ENCODE measurements at places on chromosomes 13 and 19. TPM values are rescaled to one million over a fixed set of nuclear protein-coding genes. Genes with fewer than 3 reads are reported as not detected.

GRCh38 chr13:50912851-50913250 is 3.3 kb downstream of the RNASEH2B start:
- H3K27ac ChIP-seq = no peak overlapping the region
- H3K4me3 ChIP-seq = no peak overlapping the region
- no peaks in the 10 kb centered on the region for H3K27me3 ChIP-seq
- H3K36me3 ChIP-seq = no peaks in the 10 kb centered on the region
- peaks cover 43% of the 10 kb centered on the region for H3K4me1 ChIP-seq
- DNase-seq = no peak

The JSRP1 gene
- total RNA-seq = 1.9 TPM

The SHFL gene
- total RNA-seq = 7.8 TPM

GRCh38 chr13:65154661-65155447 is 2075.3 kb downstream of the PCDH9 start:
- no peaks in the 10 kb centered on the region for H3K27me3 ChIP-seq
- H3K27ac ChIP-seq = no peak overlapping the region
- no peaks in the 10 kb centered on the region for H3K4me1 ChIP-seq

The LRRC8E gene
- total RNA-seq = 3.5 TPM

GRCh38 chr13:98514288-98514687 is 62.6 kb downstream of the STK24 start:
- H3K4me3 ChIP-seq = no peak overlapping the region
- peaks cover 18% of the 10 kb centered on the region for H3K4me1 ChIP-seq
- no peak for DNase-seq
- peaks cover 3% of the 10 kb centered on the region for H3K36me3 ChIP-seq
- H3K27ac ChIP-seq = peak overlapping the region; percentile 10

The GPR108 gene
- 132 TPM for total RNA-seq

GRCh38 chr13:72745260-72745659 is 17.5 kb downstream of the BORA start:
- H3K27me3 ChIP-seq = no peaks in the 10 kb centered on the region
- peaks cover 29% of the 10 kb centered on the region for H3K36me3 ChIP-seq
- no peak overlapping the region for H3K27ac ChIP-seq
- H3K4me3 ChIP-seq = no peak overlapping the region
- H3K4me1 ChIP-seq = no peaks in the 10 kb centered on the region

The TMEM59L gene
- 0.74 TPM for total RNA-seq

GRCh38 chr13:27097691-27098090 is 73.9 kb downstream of the USP12 start:
- H3K27me3 ChIP-seq = no peaks in the 10 kb centered on the region
- peaks cover 13% of the 10 kb centered on the region for H3K36me3 ChIP-seq
- DNase-seq = no peak
- H3K27ac ChIP-seq = no peak overlapping the region
- no peak overlapping the region for H3K4me3 ChIP-seq

- peak; percentile 66 for DNase-seq
- H3K4me3 ChIP-seq = no peak overlapping the region
Observed at GRCh38 chr13:62320129-62321108, 904.8 kb upstream of the PCDH20 start.

The KCNRG gene
- 1.9 TPM for total RNA-seq

DNA sequence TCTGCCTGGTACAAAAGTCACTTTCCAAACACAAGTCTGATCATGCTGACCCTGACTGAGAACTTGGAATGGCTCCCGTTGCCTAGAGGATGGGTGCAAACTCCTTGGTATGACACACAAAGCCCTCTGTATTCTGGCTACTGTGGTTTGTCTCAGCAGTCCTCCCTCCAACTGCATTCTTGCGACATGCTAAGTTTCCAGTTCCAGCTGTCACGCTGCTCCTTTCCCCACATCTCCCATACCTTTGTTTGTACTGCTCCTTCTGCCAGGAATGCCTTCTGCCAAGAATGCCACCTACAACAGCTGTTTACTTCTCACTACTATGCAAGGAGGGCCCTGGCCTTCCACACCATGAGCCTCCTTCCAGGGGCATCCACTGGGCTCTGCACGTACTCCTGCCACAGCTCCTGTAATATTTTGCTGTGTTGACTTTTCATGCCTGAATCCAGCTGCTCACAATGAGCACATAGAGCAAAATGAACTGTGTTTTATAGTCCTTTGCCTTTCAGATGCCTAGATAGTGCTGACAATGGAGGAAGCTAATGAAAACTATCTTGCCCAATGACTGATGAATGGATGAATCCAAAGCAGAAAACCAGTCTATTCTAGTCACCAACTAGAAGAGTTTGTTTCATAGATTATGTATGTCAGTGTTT is 543.7 kb downstream of the EFNB2 start:
- no peaks in the 10 kb centered on the region for H3K27me3 ChIP-seq
- no peak for DNase-seq
- H3K4me3 ChIP-seq = no peak overlapping the region
- no peaks in the 10 kb centered on the region for H3K36me3 ChIP-seq
- H3K27ac ChIP-seq = no peak overlapping the region

- H3K4me1 ChIP-seq = peaks cover 6% of the 10 kb centered on the region
- no peak overlapping the region for H3K27ac ChIP-seq
Observed at GRCh38 chr13:51697181-51697580, 106.8 kb downstream of the DHRS12 start.

DNA sequence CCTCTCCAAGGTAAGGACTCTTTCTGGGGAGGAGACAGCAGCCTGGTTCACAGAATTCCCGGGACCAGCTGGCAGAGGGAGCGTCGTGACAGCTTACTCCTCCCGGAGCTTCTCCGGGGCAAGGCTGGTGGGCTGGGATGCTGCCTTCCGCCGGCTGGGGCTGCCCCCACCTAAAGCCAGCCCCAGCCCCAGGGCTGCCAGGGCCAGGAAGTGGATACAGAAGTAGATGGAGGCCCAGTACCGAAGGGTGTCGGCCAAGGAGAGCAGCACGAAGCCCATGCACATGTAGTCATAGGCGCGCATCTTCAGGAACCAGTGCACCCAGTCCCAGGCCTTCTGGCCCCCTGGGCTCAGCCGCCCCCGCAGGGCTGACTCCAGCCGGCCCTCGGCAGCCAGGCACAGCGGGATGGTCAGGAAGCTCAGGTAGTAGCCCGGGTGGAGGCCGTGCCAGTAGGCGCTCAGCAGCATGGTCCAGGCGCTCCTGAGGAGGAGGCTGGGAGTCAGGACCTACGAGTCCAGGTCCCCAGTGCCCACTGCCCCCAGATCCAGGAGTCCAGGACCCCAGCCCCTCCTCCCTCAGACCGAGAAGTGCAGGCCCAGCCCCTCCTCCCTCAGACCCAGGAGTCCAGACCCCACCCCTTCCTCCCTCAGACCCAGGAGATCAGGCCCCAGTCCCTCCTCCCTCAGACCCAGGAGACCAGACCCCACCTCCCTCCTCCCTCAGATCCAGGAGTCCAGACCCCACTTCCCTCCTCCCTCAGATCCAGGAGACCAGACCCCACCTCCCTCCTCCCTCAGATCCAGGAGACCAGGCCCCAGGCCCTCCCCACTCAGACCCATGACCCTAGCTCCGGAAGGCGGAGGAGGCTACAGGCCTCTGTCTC is 1.2 kb upstream of the TMC4 start:
- DNase-seq = no peak
- peaks cover 3% of the 10 kb centered on the region for H3K4me1 ChIP-seq
- no peak overlapping the region for H3K27ac ChIP-seq
- no peaks in the 10 kb centered on the region for H3K36me3 ChIP-seq
- H3K4me3 ChIP-seq = no peak overlapping the region
- no peaks in the 10 kb centered on the region for H3K27me3 ChIP-seq

The SOX1 gene
- total RNA-seq = not detected

DNA sequence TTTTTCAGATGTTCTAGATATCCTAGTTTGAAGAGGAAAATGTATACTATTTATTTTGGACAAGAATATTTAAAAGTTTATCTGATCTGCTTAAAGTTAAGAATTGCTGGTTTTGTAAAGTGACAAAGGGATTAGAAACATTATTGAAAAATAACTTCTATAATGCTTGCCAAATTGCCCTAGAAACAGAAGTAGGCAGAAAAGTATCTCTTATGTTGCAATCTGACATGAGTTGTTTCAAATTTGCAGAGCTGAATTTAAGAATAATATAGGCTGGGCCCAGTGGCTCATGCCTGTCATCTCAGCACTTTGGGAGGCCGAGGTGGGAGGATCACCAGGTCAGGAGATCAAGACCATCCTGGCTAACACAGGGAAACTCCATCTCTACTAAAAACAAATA is 777.1 kb downstream of the LIG4 start:
- no peaks in the 10 kb centered on the region for H3K36me3 ChIP-seq
- H3K4me3 ChIP-seq = no peak overlapping the region
- H3K27ac ChIP-seq = no peak overlapping the region
- H3K4me1 ChIP-seq = no peaks in the 10 kb centered on the region
- H3K27me3 ChIP-seq = no peaks in the 10 kb centered on the region
- DNase-seq = no peak

The SLITRK1 gene
- not detected for total RNA-seq

The GARIN5A gene
- 7.7 TPM for total RNA-seq

The NLRP4 gene
- not detected for total RNA-seq

The EDNRB gene
- total RNA-seq = 8.4 TPM

GRCh38 chr19:46488551-46488950 is 7.1 kb downstream of the PNMA8B start:
- H3K4me3 ChIP-seq = no peak overlapping the region
- peaks cover 16% of the 10 kb centered on the region for H3K27me3 ChIP-seq
- no peak for DNase-seq
- H3K27ac ChIP-seq = no peak overlapping the region
- no peaks in the 10 kb centered on the region for H3K36me3 ChIP-seq

DNA sequence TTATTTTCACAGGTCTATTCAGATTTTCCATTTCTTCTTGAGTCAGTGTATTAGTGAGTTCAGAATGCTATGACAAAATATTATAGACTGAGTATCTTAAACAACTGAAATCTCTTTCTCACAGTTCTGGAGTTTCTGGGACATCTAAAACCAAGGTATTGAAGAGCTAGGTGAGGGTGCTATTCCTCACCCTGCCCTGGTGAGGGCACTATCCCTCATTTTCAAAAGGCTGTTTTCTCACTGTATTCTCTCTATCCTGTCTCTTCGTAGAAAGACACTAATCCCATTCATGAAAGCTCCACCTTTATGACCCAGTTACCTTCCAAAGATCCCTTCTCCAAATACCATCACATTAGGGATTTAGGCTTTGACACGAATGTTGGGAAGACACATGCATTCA is 1617.1 kb downstream of the PCDH9 start:
- H3K4me1 ChIP-seq = no peaks in the 10 kb centered on the region
- DNase-seq = no peak
- no peak overlapping the region for H3K4me3 ChIP-seq

The PLA2G4C gene
- total RNA-seq = 1.5 TPM

GRCh38 chr13:60090574-60090973 is 73.2 kb downstream of the DIAPH3 start:
- H3K4me3 ChIP-seq = no peak overlapping the region
- DNase-seq = no peak
- H3K27ac ChIP-seq = no peak overlapping the region
- H3K36me3 ChIP-seq = no peaks in the 10 kb centered on the region
- no peaks in the 10 kb centered on the region for H3K27me3 ChIP-seq
- H3K4me1 ChIP-seq = peaks cover 1% of the 10 kb centered on the region

The HCST gene
- 2.5 TPM for total RNA-seq

GRCh38 chr13:90414691-90415596 is 932.5 kb upstream of the MIR17HG start:
- H3K4me3 ChIP-seq = no peak overlapping the region
- DNase-seq = peak; percentile 70
- H3K36me3 ChIP-seq = no peaks in the 10 kb centered on the region
- H3K27ac ChIP-seq = no peak overlapping the region
- H3K4me1 ChIP-seq = no peaks in the 10 kb centered on the region

DNA sequence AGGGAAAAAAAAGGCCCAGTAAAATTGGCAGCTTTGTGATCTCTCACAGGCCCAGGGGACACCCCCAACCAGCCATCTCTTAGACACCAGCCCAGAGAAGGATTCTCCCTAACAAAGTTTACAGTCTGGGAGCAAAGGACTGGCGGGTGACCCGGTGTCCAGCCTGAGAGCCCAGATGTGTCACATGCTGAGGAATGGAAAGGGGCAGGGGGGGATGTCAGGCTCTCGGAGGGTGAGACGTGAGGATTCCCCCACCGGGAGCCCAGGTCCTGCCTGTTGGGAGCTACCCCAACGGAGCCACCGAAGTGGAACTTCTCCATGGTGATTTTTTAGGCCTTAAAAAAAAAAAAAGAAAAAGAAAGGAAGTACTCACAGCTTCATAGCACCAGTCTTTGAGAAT is 4.8 kb upstream of the CTXN1 start:
- DNase-seq = no peak
- H3K36me3 ChIP-seq = peaks cover 35% of the 10 kb centered on the region
- peaks cover 4% of the 10 kb centered on the region for H3K4me1 ChIP-seq
- H3K27me3 ChIP-seq = no peaks in the 10 kb centered on the region

DNA sequence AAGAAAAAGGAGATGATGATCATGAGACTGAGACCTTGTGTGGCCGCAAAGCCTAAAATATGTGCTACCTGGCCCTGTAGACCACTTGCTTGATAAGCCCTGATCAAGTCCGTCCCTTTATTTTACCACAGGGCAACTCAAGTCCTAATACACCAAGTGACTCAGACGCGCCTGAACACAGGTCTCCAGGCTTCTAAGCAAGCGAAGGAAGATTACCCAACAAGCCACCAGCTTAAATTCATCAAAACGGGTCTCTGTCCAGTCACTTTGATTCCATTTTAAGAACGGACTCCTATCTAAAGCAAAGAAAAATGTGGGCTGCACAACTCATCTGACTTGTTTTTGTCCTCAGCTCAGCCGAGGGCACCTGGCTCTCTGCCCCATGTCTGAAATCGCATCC is 26.8 kb downstream of the SLC7A1 start:
- DNase-seq = no peak
- peaks cover 11% of the 10 kb centered on the region for H3K4me1 ChIP-seq
- no peak overlapping the region for H3K27ac ChIP-seq

GRCh38 chr19:14149509-14149994 is 13.2 kb upstream of the ASF1B start:
- DNase-seq = peak; percentile 82
- H3K4me3 ChIP-seq = no peak overlapping the region
- peaks cover 8% of the 10 kb centered on the region for H3K36me3 ChIP-seq
- H3K27ac ChIP-seq = peak overlapping the region; percentile 63
- H3K27me3 ChIP-seq = no peaks in the 10 kb centered on the region

- no peaks in the 10 kb centered on the region for H3K36me3 ChIP-seq
- peak overlapping the region; percentile 79 for H3K4me3 ChIP-seq
- H3K4me1 ChIP-seq = no peaks in the 10 kb centered on the region
- peak; percentile 48 for DNase-seq
Observed at GRCh38 chr19:40348961-40349507, 539 bp downstream of the PLD3 start.

DNA sequence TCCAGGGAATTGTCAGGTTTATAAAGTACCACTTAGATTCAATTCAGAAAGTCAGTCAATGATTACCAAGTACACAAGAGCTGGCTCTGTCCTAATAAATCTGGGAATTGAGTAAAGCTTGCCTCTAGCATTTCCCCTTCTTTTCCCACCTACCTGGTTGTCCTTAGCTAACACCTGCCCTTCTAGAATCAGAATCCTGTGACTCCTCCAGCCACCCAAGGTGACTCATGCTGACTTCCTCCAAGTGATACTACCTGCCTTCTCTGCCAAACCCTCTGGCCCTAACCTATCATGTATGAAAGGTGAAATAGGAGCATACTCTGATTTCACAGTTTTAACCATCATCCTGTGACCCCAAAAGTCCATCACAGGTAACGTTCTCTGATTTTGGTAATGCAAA is 151.2 kb downstream of the DIAPH3 start:
- no peak overlapping the region for H3K4me3 ChIP-seq
- no peaks in the 10 kb centered on the region for H3K27me3 ChIP-seq
- peaks cover 10% of the 10 kb centered on the region for H3K4me1 ChIP-seq
- DNase-seq = no peak
- no peaks in the 10 kb centered on the region for H3K36me3 ChIP-seq

GRCh38 chr13:30097089-30097488 is 210.3 kb downstream of the KATNAL1 start:
- no peaks in the 10 kb centered on the region for H3K4me1 ChIP-seq
- H3K27ac ChIP-seq = no peak overlapping the region
- DNase-seq = no peak
- H3K36me3 ChIP-seq = no peaks in the 10 kb centered on the region
- H3K27me3 ChIP-seq = no peaks in the 10 kb centered on the region
